ENCODE measurements at places on chromosomes 7 and 10.

DNA sequence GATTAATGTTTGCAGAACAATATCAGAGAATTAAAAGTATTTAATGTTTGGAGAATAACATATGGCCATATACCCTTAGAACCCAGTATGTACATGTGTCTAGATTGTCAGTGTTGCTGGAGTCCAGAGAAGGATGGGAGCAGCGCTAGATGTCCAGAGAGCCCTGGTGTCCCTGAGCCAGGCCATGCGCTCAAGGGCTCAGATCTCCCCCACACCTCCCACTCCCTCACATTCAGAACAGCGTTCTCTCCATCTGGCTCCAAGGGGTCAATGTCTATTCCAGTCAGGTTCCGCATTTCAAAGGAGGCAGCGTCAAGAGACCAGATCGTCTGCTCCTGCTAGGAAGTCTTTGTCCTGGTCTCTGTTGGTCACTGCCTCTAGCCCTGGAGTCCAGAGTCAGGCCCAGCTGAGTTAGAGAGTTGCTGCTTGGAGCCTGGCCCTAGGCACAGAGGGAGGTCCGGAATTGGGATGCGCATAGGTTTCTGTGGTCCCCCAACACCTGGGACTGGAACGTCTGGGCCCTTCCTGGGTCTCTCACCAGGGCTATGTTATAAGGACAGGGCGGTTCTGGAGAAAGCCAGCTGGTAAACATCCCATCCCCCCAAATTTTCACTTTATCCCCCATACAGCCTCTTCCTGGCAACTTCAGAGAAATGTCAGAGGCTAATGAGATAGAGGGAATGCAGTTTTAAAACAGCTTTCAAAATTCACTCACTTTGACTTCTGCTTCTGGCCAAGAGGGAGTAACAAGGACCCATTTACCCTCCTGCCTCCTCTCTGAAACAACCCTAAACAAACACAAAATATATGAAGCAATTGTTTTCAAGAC lies 6.5 kb upstream of the WDR86 start:
- DNase-seq, result no peak

DNA sequence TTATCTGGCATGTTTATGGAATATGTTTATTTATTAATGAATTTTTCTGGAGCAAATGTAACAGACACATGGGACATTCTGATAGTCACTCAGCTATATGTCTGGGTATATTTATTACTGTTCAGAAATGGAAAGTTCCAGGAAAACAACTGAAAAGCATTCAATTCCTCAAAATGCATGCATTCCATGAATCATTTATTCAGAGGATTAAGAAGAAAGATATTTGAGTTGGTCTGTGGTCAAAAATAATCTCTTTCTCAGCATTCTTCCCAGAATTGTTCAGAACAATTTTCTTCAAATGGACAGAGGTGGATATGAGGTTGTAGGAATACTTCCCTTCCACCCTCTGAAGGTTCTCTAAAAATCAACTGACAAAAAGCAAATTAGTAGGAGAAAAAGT lies 97.6 kb upstream of the ITGB1 start:
- DNase-seq, result no peak

GRCh38 chr7:128108641-128109423 lies 77.6 kb upstream of the LRRC4 start:
- no peak for DNase-seq

DNA sequence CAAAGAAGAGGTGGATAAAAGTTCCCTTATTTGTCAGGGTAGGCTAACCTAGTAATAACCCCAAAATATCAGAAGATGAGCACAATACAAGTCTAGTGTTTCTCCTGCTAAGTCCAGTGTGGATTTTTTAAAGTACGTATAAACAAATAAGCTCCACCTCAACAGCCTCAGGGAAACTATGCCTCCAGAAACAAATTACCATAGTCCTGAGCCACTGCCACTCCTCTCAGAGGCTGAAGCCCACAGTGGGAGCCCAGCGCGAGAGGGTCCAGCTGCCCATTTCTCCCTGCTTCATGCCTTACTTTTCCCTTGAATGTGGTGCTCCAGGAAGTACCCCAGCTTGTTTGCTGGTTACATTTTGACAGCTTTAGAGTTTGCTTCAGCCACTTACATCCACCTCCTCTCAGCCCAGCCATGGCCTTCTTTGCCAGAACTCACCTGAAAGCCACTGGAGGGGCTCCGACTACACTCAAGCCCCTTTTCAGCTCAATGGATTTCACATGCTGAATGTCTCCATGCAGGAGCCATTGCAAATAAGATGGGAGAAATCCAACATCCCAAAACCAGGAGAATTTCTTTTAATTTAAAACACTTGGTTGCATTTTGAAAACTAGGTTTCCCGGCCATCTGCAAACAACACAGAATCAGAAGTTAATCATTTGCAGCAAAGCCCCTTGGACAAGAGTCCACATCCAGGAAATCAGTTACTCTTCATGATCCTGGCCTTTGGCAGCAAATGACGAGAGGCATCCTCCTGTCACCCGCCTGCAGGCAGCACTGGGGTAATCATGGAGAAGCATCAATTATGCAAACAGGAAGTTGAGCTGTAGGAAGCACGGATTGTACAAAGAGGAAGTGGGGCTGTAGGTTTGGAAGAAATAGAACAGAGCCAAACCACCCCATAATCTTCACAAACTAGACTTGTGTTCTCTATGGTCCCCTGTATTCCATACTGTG lies 138.1 kb downstream of the HERPUD2 start:
- no peak for DNase-seq

Data from RWPE2 (cell line).